ENCODE measurements at places on chromosomes 2 and 18. TPM values are rescaled to one million over a fixed set of nuclear protein-coding genes. Genes with fewer than 3 reads are reported as not detected.

Gene EGR4
- total RNA-seq: not detected

Gene ACADL
- not detected for total RNA-seq

Gene SIX3
- total RNA-seq: not detected

Gene SRBD1
- 15.0 TPM for total RNA-seq

Gene PLGLB2
- total RNA-seq: 1.3 TPM

Gene NYAP2
- not detected for total RNA-seq

Gene DHRS9
- 17.0 TPM for total RNA-seq

Gene C18orf54
- total RNA-seq: 4.7 TPM

All from endothelial cell of coronary artery (primary cell).